Adrenal gland (tissue), 19 donors: ENCODE measurements at places on chromosomes 2 and 18. TPM values are rescaled to one million over a fixed set of nuclear protein-coding genes. Genes with fewer than 3 reads are reported as not detected.

- H3K36me3 ChIP-seq = no peaks in the 10 kb centered on the region
- no peak overlapping the region for H3K27ac ChIP-seq
- no peak for DNase-seq
- no peaks in the 10 kb centered on the region for H3K27me3 ChIP-seq
Observed at GRCh38 chr2:124542932-124543640, 518.0 kb downstream of the CNTNAP5 start.

DNA sequence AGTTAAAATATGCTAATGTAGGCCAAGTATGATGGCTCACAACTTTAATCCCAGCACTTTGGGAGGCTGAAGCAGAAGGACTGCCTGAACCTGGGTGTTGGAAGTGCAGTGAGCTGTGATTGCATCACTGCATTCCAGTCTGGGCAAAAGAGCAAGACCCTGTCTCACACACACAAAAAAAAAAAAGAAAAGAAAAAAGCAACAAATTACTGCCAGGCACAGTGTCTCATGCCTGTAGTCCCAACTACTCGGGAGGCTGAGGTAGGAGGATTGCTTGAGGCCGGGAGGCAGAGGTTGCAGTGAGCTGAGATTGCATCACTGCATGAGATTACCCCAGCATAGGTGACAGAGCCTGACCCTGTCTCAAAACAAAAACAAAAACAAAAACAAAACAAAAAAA is 110.6 kb downstream of the PRELID3A start:
- H3K4me1 ChIP-seq = peaks cover 12% of the 10 kb centered on the region
- no peaks in the 10 kb centered on the region for H3K36me3 ChIP-seq
- no peak overlapping the region for H3K27ac ChIP-seq
- no peak for DNase-seq
- no peak overlapping the region for H3K4me3 ChIP-seq
- H3K27me3 ChIP-seq = no peaks in the 10 kb centered on the region

DNA sequence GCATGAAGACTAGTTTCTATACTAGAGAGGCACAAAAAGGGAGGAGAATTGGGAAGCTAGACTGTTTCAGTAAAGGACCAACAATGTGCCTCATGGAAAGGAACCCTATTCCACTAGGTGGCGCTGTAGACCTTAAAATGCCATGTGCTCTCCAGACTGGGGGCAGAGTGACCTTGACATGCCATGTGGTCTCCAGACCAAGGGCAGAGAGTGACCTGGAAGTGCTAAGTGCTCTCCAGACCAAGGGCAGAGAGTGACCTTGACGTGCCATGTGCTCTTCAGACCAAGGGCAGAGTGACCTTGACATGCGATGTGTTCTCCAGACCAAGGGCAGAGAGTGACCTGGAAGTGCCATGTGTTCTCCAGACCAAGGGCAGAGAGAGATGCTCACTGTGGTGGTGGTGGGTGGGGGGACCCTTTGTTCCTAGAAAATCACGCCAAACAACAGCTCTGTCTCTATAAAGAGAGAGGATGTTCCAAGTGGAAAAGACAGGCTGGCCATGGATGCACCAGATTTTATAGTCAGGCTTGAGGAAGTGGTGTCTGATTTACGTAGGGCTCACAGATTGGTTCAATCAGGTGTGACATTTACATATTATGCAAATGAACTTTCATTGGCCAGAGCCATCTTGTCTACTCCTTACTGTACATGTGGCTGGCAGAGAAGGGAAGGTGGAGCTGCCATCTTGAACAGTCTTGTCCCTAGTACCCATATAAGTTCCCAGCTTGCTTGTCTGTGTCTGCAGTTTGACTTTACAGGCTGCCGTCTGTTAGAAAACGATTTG is 344.0 kb upstream of the DDX18 start:
- no peaks in the 10 kb centered on the region for H3K36me3 ChIP-seq
- H3K27ac ChIP-seq = no peak overlapping the region
- H3K27me3 ChIP-seq = no peaks in the 10 kb centered on the region
- no peaks in the 10 kb centered on the region for H3K4me1 ChIP-seq

DNA sequence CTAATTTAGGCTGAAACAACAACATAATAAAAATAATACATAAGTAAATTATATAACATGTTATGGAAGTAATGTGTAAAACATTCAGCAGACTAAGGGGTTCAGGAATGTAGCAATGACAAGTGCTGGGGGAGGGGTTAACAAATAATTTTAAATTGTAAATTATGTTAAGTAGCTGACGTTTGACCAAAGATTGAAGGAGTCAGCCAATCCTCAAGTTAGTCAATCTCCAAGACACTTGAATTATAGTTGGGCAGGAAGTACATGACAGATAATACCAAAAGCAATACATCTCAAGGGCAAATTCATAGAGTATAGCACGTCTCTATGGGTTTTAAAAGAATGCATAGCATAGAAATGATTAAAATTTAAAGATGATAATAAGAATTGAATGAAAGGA is 89.1 kb downstream of the KCNH7 start:
- no peak for DNase-seq
- no peaks in the 10 kb centered on the region for H3K27me3 ChIP-seq
- H3K4me1 ChIP-seq = no peaks in the 10 kb centered on the region
- H3K4me3 ChIP-seq = no peak overlapping the region
- no peaks in the 10 kb centered on the region for H3K36me3 ChIP-seq

The MARCO gene
- total RNA-seq = 30.6 TPM

The GPC1 gene
- total RNA-seq = 174 TPM

DNA sequence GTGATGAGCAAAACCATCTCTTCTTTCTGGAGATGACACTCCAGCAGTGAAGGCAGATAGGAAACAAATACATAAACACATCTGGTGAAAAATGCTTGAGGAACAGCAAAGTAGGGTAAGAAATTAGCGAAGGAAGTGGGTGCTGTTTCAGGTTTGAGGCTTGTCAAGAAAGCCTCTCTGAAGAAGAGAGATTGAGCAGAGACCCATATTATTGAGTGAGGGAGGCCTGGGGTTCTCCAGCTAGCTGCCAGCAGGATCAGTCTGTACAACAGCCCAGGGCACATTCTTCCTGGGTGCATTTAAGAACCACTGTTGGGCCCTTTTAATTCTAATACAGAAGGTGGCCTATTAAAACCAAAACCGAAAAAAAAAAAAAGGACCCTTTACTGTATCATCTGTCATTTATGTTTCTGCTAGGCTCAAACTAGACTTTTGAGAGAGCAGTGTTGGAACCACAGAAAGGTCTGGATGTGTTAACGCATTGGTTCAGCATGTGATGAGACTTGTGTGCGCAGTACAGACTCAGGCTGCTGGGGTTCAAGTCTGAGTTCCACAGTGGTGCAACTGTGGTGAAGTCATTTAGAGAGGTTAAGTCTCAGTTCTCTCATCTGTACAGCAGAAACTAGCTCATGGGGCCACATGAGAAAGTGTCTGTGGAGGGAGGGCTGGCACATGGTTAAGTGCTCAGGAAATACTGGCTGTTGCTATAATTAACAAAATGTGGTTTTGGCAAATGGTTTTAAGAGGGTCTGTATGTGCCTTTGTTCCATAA is 28.9 kb downstream of the MGAT5 start:
- H3K27me3 ChIP-seq = no peaks in the 10 kb centered on the region
- no peak overlapping the region for H3K4me3 ChIP-seq
- H3K36me3 ChIP-seq = no peaks in the 10 kb centered on the region
- H3K4me1 ChIP-seq = peaks cover 9% of the 10 kb centered on the region
- no peak overlapping the region for H3K27ac ChIP-seq

DNA sequence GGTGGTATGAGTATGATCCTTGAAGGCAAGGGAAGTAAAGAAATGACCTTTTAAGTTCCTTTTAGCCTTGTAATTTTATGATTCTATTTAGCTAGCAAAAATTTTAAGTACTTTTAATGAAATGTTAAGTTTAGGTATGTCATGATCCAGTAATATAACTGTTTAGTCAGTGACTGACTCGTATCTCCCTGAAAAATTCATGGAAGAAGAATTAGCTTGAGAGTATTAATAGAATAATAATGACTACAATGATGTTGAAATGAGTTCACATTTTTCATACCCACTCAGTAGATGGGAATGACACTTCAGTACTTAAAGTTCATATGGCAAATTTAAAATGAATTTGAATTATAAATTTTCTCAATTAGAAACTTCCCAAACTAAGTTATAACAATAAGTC is 14.6 kb downstream of the RAB3GAP1 start:
- H3K36me3 ChIP-seq = no peaks in the 10 kb centered on the region
- H3K27ac ChIP-seq = no peak overlapping the region

- H3K4me3 ChIP-seq = no peak overlapping the region
- peaks cover 3% of the 10 kb centered on the region for H3K27me3 ChIP-seq
- no peak for DNase-seq
Observed at GRCh38 chr18:49585781-49586663, 24.2 kb downstream of the LIPG start.

DNA sequence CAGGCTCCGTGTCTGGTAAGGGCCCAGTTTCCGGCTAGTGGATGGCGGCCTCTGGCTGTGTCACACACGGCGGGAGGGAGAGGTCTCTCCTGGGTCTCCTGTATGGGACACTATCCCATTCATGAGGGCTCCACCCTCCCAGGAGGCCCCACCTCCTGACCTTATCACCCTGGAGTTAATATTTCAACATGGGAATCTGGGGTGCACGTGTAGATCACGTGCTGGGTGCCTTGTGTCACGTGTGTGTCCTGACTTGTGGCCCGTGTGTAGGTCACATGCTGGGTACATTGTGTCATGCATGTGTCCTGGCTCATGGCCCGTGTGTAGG is 9.9 kb downstream of the NEU4 start:
- no peaks in the 10 kb centered on the region for H3K36me3 ChIP-seq
- H3K4me3 ChIP-seq = no peak overlapping the region
- H3K27me3 ChIP-seq = no peaks in the 10 kb centered on the region
- no peak overlapping the region for H3K27ac ChIP-seq
- DNase-seq = peak; percentile 47

DNA sequence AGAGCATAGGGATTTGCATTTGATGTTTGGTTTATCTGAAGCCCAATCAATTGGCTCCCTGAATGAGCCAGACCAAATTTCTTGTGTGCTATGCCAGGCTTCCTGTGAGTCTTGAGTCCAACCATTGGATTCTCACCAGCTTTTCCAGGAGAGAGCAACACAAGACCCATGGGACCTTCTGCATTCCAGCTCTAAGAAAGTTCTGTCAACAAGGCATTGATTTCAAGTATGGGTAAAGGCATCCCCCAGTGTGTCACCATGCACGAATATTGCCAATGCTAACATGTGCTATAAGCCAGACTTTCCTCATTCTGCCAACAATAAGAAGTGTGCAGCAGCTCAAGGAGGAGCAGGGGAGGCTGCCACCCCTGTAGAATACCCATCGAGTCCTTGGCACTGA is 266.6 kb downstream of the ETAA1 start:
- H3K36me3 ChIP-seq = no peaks in the 10 kb centered on the region

The METTL4 gene
- total RNA-seq = 3.2 TPM

GRCh38 chr2:118865106-118865505 is 17.7 kb upstream of the EN1 start:
- no peaks in the 10 kb centered on the region for H3K4me1 ChIP-seq
- no peaks in the 10 kb centered on the region for H3K36me3 ChIP-seq
- DNase-seq = peak; percentile 35
- H3K27ac ChIP-seq = no peak overlapping the region
- H3K27me3 ChIP-seq = peaks cover 24% of the 10 kb centered on the region

The DLX2 gene
- 0.06 TPM for total RNA-seq
